ENCODE measurements at places on chromosomes 16 and 17.

DNA sequence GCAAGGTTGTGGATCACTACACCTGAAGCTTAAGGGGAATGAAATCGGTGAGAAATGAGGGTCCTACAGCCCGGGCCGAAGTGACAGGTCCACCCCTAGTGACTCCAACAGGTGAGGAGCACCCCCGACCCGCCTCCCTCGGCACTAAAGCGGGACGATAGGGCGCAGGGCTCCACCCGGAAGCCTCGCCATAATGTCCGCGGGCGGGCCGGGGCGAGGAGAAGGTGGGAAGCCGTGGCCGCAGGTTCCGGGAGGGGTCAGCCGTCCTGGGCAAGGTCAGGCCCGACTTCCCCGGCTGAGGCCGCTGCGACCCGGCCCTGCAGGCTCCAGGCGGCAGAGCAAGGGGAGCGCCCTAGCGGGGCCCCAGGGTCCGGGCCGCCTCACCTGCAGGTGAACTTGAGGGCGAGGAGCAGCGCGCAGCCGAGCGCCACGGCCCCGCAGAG is 543 bp downstream of the TXNDC11 start:
- DNase-seq: no peak

DNA sequence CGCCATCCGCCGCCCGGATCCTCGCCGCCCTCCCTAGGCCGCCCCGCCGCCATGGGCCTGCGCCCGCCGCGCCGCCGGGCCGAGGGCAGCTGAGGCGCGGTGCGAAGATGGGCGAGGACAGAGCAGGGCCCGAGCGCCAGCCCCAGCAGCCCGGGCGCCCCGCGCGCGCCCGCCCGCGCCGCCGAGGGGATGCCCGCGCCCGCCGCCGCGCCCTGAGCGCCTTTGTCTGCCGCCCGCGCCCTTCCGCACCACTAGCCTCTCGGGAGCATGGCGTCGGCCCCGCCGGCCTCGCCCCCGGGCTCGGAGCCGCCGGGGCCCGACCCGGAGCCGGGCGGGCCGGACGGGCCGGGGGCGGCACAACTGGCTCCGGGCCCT is 278 bp downstream of the RAB11FIP3 start:
- no peak for DNase-seq

DNA sequence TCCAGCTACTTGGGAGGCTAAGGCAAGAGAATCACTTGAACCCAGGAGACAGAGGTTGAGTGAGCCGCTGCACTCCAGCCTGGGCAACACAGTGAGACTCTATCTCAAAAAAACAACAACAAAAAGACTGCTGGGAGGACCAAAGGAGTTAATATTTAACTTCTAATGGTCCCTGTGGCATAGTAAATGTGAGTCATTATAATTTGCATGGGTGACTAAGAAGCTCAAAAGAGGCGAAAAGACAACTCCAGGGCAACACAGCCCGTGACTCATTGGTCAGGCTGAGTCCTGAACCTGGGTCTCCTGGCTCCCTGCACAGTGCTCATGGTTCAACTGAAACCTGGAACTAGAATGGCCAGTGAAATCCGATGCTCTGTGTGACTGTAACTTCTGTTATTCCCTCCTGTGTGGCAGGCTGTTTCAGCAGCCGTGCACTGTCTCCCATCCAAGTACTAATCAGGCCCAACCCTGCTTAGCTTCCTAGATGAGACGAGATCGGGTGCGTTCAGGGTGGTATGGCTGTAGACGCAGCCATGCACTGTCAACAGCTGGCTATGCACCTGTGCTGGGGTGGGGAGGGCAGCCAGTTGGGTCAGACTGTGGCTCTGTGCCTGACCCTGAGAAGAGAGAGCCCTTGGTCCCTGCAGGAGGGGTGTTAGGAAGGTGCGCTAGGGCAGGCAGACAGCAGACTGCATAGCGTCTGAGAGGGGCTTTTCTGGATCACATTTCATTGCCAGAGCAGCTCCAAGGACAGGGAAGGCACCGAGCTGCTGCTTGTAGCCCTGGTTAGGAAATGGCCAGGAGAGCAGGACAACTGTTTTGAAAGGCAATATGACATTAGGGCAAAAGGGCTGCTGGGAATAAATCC is 14.5 kb upstream of the GPRC5C start:
- DNase-seq: no peak

DNA sequence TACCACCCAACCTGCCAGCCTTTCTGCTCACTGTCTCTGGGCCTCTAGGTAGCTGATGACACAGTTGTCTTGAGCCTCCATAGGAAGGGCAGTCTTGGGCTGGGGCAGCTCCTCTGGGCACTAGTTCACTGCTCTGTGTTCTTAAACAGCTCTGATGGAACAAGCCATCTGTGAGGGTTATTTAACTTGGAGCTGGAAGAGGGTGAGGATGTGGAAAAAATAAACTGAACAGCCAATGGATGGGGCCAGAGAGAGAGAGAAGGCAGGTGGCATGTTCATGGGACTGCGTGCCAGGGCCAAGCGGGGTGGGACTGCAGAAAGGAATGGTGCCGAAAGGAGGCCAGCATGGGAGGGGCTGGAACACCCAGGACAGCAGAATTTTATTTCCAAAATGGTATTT is 52.6 kb downstream of the HIC1 start:
- DNase-seq: no peak

- no peak for DNase-seq
Observed at GRCh38 chr17:51739245-51739886, 419.1 kb downstream of the CA10 start.

DNA sequence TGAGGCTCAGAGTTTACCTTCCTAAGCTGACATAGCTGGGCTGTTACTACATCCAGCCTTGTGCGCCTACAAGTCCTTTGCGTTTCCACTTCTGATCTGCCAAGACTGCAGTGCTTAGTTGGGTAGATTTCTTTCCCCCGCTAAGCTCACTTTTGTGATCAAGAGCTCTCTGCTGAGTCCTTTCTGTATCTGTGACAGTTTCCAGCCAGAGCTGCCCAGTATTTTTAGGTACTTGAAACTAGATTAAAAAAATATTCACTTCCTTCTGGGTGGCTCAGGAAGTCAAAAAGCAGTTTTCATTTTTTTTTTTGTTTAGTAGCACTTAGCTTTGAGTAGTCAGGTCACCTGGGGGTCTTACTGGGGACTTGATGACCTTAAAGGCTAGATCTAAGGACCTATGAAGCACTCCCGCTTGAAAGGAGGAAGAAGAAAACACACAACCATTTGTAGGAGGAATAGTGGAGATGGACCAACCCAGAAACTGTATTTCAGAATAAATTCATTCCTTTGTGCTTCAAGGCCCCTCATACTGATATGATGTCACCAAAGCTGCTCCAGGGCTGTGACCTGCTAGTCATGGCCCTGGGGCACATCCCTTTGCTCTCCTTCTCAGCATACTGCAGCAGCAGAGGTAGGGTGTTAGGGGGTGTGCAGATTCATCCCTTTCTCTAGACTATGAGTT is 75.6 kb upstream of the HNF1B start:
- no peak for DNase-seq

DNA sequence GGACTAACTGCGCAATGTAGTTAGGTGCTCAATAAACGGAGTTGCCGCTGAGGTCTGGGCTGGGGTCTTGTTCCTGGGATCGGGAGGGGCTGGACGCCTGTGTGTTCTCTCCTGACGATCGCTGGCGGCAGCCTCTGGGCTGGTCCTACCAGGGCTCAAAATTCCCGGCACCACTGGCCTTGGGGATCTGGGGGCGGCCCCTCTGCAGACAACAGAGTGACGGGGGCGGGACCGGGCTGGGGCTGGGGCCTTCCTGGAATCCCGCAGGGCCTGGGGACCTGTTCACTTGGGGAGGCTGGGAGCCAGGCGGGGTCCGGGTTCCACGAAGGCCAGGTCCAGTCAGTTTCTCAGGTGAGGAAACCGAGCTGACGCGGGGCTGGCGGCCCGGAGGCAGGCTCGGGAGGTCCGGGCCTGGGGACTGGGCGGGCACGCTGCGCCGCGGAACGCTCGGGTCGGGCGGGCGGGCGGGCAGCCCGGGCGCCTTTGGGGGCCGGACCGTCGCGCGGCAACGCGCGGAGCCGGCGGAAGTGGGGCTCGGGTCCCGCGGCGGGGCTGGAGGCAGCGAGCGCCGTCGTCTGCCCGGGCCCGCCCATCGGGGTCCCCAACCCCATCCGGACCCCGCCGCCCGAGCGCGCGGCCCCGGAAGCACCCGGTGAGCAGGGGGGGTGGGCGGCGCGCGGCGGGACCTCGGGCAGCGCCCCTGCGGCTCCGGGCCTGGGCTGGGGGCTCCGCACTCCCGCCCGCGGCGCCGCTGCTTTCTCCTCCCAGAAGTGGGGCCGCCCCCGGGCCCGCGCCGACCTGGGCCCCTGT is at the start of gene PIGQ:
PIGQ (plus strand) TSS at position 524 of the 810 bp plus-strand sequence. CDS start 4,107 bp downstream, outside the sequence.
- DNase-seq: peak; percentile 49

- DNase-seq: no peak
Observed at GRCh38 chr17:7443499-7444485, 1.1 kb upstream of the CHRNB1 start.

DNA sequence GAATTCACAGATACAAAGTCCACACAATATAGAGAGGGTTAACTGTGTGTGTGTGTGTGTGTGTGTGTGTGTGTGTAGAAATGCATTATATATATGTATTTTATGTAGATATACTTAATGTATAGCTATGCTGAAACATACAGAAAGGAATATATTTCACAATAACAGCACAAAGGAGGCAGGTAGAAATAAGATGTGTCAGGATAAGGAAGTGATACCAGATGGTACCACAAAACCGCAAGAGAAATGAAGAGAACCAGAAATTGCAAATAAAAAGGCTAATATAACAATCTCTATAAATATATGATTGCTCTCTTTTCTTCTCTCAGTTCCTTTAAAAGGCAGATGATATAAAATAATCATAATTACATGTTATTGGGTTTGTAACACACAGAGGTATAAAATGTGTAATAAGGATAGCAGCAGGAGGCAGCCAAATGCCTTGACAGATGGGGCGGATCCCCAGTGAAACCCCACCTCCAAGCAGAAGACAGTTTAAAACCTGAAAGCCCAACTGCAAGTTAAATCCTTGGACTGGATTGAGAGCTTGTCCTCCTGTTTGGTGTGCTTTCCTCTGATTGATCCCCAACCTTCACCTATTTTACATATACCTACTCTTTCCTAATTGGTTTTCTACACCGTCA is 365.4 kb upstream of the C16orf82 start:
- no peak for DNase-seq

GRCh38 chr16:17238285-17239028 is 232.3 kb downstream of the XYLT1 start:
- DNase-seq: no peak

DNA sequence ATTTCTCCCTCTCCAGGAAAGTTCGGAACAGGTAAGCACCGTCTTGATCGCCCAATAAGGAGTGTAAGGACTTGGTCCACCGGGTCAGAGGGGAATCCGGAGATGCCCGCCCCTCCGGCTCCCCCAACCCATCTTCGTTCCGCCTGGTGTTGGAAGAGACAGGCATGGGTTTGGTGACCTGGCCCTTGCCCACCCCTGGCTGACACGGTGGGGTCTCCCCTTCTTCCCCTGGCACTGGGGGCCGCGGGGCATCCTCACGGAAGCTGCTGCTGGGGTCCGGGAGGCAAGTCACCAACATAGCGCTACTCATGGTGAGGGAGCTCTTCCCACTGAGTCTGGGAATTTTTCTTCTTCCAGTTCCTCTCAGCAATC is 3.2 kb downstream of the AXIN2 start:
- DNase-seq: no peak

GRCh38 chr17:1934901-1935300 is 90.2 kb downstream of the RTN4RL1 start:
- DNase-seq: no peak

DNA sequence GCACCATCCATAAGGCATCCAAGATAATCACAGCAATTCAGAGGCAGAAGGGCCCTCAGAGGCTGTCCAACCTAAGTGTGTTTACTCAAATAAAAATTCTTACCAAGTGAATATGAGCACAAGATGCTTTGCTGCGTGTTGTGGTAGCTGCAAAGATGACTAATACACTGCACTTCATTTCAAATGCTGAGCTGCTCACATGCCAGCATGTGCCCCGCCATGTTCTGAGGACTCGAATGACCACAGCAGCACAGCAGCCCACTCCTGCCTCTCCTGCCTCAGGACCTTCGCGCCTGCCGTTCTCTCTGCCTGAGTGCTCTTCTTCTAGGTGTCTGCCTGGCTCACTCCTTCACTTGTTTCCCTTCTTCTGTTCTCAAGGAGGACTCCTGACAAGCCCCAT is 19.0 kb downstream of the PIK3R5 start:
- DNase-seq: no peak

GRCh38 chr17:7836596-7837407 is 2.8 kb downstream of the KDM6B start:
- peak; percentile 43 for DNase-seq

- no peak for DNase-seq
Observed at GRCh38 chr17:79892457-79893241, 53.4 kb upstream of the CBX4 start.

- no peak for DNase-seq
Observed at GRCh38 chr16:69083306-69083941, 22.0 kb upstream of the HAS3 start.

DNA sequence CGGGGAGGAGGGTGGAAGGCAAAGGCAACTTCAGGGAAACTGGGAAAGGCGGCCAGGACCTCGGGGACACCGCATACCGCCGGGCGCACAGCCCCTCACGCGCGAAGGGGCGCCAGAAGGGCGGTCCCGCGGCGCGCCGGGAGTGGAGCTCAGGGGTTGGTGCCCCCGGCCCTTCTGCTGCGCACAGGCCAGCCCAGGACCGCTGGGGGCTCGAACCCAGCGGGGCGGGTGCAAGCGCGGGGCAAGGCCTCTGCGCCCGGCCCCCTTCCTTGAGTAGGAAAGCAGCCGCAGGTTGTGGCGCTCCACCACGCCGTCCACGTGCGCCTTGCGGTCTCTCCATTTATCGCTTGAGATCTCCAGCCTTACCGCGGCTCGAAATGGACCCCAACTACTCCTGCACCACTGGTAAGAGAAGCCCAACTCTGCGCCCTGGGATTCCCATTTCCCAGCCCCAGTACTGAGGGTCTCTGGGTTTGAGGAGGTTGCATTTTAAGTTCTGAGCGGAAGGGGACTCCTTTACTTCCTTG is 3.0 kb upstream of the MT1A start:
- DNase-seq: no peak

DNA sequence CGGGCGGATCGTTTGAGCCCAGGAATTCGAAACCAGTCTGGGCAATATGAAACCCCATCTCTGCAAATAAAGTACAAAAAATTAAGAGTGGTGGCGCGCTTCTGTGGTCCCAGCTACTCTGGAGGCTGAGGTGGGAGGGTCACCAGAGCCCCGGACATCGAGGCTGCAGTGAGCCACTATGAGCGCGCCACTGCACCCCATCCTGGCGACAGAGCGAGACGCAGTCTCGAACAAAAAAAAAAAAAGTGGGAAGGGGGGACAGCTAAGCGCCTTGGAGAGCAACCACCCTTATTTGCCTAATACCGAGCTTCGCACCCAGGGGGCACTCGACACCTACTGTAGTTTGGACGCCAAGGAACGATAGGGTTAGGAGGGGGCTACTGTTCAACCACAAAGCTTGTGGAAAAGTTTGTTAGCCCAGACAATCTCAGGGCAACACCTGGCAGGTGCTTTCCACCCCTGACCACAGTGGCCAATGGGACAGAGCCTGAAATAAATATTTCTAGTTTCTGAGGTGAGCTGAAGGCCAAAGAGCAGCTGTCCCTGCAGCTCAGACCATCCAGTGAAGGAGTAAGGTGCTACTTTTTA is 847 bp upstream of the PSMC3IP start:
- DNase-seq: peak; percentile 49

- no peak for DNase-seq
Observed at GRCh38 chr16:74051-74746, 1.8 kb upstream of the RHBDF1 start.

Data from stimulated activated CD4-positive, alpha-beta T cell treated with anti-CD3 and anti-CD28 coated beads, Interleukin-12 subunit alpha, Interleukin-12 subunit beta, amount 100 ng/mL, for 24 hours (primary cell).